ENCODE measurements at places on chromosomes 5 and 9. TPM values are rescaled to one million over a fixed set of nuclear protein-coding genes. Genes with fewer than 3 reads are reported as not detected.

TTLL11 gene
- 2.2 TPM for total RNA-seq

GRCh38 chr5:135373736-135374515 is 25.1 kb downstream of the MACROH2A1 start:
- no peak overlapping the region for H3K4me3 ChIP-seq
- no peak for DNase-seq
- H3K27ac ChIP-seq: no peak overlapping the region
- no peaks in the 10 kb centered on the region for H3K4me1 ChIP-seq
- no peaks in the 10 kb centered on the region for H3K27me3 ChIP-seq

DNA sequence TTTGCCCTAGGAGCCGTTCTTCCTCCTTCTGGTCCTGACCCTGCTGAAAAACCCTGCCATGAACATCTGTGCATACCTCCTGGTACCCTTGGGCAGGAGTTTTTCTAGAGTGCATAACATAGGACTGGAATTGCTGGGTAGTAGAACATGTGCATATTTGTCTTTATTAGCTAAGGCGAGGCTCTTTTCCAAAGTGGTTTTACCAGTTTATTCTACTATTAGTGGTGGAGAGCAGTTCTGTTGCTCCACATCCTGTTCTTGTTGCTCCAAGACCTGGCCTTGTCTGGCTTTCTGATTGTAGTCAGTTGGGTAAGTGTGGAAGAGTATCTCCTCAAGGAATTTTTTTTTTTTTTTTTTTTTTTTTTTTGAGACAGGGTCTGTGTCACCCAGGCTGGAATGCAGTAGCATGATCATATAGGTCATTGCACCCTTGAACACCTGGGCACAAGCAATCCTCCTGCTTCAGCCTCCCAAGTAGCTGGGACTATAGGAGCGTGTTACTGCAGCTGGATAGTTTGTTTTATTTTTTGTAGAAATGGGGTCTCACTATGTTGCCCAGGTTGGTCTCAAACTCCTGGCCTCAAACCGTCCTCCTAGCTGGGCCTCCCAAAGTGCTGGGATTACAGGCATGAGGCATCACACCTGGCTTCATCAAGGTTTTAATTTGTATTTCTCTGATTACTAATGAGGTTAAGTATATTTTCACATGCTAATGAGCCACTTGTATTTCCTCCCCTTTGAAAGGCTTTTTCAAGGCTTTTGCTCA is 85.2 kb downstream of the SPRY4 start:
- H3K4me3 ChIP-seq: no peak overlapping the region
- H3K4me1 ChIP-seq: peaks cover 21% of the 10 kb centered on the region
- no peaks in the 10 kb centered on the region for H3K27me3 ChIP-seq
- no peak for DNase-seq
- no peak overlapping the region for H3K27ac ChIP-seq

- H3K27ac ChIP-seq: no peak overlapping the region
- no peaks in the 10 kb centered on the region for H3K36me3 ChIP-seq
- no peak overlapping the region for H3K4me3 ChIP-seq
- H3K27me3 ChIP-seq: no peaks in the 10 kb centered on the region
Observed at GRCh38 chr5:41445937-41446563, 64.4 kb downstream of the PLCXD3 start.

- no peaks in the 10 kb centered on the region for H3K4me1 ChIP-seq
- H3K4me3 ChIP-seq: no peak overlapping the region
- H3K27ac ChIP-seq: no peak overlapping the region
- no peak for DNase-seq
- no peaks in the 10 kb centered on the region for H3K36me3 ChIP-seq
Observed at GRCh38 chr5:24363789-24364481, 280.8 kb downstream of the CDH10 start.

DNA sequence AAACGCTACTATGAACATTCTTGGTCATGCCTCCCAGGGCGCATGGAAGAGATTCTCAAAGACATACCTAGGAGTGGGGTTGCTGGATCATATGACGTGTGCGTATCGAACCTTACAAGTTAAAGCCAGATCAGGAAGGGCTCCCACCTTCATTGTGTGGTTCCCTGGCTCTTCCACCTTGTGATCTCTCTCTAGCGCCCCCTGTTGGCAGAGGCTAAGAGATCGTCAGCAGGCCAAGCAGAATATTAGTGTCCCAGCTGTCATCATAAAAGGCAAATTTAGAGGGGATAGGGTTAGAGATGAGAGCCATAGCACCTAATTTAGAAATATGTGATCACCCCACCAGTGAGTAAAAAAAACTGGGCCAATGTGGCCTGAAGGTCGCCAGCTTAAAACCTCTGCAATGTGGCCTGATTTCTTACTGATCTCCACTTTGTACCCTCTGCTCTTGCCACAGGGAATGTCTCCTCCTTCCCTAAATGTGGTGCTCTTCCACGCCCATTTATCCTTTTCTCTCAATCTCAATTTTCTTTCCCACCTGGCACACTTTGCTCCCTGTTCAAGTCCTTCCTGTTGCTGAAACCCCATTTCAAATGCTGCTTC is 91.7 kb upstream of the SHB start:
- H3K4me3 ChIP-seq: no peak overlapping the region
- peak; percentile 69 for DNase-seq
- no peaks in the 10 kb centered on the region for H3K27me3 ChIP-seq
- H3K27ac ChIP-seq: no peak overlapping the region
- H3K4me1 ChIP-seq: no peaks in the 10 kb centered on the region

All from HCT116 (cell line).